ENCODE measurements at places on chromosomes 13 and 19.

DNA sequence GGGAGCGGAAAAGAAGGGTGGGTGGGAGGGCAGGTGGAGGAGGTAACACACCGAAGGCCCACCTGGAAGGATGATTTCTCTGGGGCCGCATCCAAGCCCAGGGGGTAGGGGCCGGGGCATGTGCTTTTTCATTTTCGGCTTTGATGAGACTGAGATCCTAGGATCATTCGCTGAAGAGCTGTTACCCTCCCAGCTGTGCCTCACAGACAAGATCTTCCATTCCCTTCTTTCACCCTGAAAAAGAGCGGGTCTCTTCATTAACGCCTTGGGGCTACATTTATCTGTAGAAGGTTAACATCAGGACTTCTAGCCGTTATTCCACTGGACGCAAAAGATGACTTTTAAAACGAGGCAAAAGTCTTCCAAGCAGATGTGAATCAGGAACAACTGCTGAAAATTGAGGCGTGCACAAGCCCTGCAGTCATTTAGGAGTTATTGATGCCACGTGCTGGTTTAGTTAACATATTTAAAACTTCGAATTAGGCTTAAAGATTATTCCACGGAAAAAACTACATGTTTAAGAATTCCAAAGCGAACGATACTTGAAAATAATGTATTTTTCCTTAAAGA is 1.1 kb downstream of the LMO7 start:
- peak; percentile 11 for DNase-seq

- DNase-seq, result no peak
Observed at GRCh38 chr19:16217716-16218451, 20.2 kb downstream of the AP1M1 start.

GRCh38 chr13:114010401-114011101 is 36.7 kb upstream of the C13orf46 start:
- no peak for DNase-seq

GRCh38 chr19:41706741-41707501 is 1.5 kb upstream of the CEACAM5 start:
- peak; percentile 82 for DNase-seq

DNA sequence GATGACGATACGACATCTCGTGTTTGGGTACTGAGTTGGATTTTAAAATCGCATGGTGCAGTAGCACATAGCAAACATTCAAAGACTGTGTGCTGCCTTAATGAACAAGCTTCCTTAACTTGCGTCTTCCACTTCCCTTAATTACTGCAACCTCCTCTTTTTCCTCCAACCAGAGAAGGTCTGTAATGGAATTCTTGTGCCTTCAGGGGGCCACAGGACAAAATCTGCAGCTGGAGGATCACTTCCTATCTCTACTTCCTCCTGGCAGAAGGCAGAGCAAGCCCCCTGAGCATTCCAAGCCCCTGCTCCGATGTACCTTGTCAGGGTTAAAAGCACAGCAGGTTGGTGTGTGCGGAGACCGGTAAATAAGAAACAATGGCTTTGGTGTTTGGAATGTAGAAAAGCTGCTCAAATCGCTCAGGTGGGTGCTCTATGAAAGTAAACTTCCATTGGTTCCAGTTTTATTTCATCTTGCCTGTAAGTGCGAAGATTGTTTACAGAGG is 151.3 kb upstream of the UQCRFS1 start:
- no peak for DNase-seq

- DNase-seq, result peak; percentile 11
Observed at GRCh38 chr13:91540158-91540736, 141.8 kb downstream of the GPC5 start.

GRCh38 chr19:39407660-39408391 is 1.2 kb downstream of the ZFP36 start:
- peak; percentile 36 for DNase-seq

GRCh38 chr13:36431204-36432105 is 840 bp upstream of the CCNA1 start:
- no peak for DNase-seq

DNA sequence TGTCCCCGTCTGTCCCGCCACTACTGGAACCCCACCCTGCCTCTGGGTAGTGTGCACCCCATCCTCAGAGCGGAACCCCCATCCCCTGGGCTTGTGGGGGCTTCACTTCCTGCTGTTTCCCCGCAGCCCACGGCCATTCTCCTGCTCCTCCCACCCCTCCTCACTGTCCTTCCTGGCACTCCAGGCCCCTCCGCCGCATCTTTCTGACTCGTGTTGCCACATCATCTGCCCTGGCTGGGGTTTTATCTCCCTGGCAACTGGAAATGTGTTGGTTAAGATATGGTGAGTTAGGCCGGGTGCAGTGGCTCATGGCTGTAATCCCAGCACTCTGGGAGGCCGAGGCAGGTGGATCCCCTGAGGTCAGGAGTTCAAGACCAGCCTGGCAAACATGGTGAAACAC is 37.3 kb downstream of the KDM4B start:
- peak; percentile 73 for DNase-seq
